Stimulated activated CD8-positive, alpha-beta memory T cell treated with anti-CD3 and anti-CD28 coated beads, Interleukin-7, amount 100 ng/mL, for 24 hours (primary cell): ENCODE measurements at places on chromosomes 5 and 9.
A peak's percentile ranks its signal among the peaks of the same experiment; 100 is the strongest.

GRCh38 chr9:14993061-14993800 lies 83.0 kb upstream of the FREM1 start:
- DNase-seq = peak; percentile 3

GRCh38 chr5:9156282-9156681 lies 389.6 kb downstream of the SEMA5A start:
- no peak for DNase-seq

GRCh38 chr9:73824671-73825070 lies 672.5 kb upstream of the RORB start:
- no peak for DNase-seq

DNA sequence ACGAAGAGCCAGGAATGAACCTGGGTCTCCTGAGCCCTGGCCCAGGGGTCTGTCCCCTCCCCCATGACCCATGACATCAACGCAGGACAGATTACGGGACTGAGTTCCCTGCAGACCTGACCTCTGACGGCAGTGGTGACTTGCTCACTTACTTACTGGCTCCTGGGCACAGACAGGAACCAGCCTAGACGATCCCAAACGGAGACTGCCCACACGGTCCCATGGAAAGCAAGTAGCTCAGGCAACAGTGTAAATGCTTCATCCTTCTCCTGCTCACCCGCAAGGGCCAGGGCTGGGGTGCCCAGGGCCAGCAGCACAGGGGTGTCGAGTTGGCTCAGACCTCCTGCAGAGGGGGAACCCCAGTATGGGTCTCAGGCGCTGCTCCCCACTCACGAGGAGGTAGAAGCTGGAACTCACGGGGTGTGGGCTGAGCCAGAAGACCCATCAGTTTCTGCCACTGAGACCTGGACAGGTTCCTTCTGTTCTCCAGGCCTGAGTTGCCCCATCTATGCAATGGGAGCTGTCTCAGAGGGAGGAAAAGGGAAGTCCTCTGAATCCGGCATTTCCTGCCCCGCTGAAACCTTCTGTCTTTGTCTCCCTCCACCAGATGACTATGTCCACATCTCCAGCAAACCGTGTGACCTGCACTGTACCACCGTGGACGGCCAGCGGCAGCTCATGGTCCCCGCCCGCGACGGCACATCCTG lies 5.6 kb downstream of the ADAMTSL2 start:
- DNase-seq = no peak

DNA sequence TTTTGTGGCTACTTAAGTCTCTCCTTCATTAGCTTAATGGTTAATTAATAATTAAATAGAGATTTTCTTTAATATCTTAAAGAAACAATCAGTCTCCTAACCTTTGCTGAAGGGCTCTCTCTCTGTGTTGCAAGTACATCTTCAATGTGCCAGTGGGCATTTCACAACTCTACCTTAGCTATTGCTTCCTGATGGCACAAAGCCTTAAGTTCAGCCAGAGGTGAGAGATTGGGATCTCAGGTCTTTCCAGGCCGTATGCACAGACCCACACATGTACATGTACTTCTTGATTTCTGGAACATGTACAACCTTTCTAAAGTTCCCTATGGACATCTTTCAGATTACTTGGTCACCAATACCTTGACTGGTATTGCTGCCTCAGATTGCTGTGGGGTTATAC lies 8.9 kb upstream of the ITGA1 start:
- no peak for DNase-seq

DNA sequence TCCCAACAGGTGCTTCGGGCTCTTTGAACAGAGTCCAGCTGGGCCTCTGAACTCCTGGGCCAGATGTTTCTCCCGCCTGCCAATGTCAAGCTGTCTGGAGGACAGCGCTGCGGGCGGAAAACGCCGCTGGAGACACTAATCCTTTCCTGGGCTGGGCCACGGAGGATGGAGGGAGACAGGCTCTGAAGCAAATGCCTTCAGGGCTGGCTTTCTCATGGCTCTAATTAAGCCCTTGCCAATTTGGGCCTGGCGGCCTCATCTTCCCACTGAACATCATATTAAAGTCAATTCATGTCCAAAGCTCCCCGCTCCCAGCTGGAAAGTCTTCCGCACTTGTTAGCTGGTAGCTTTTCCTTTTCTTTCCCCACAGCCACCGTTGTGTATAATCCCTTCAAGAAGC lies 72.7 kb downstream of the NTNG2 start:
- DNase-seq = no peak

GRCh38 chr9:136726631-136727191 lies 14.3 kb downstream of the DIPK1B start:
- DNase-seq = no peak

DNA sequence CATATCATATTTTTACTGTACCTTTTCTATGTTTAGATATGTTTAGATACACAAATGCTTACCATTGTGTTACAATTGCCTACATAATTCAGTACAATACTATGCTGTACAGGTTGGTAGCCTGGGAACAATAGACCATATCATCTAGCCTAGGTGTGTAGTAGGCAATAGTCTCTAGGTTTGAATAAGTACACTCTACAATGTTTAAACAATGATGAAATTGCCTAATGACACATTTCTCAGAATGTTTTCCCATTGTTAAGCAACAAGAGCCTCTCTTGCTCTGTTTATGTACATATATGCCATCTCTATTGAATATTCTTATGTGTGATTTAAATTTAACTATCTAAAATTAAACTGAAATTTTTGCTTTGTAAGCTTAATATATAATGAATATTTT lies 209.6 kb upstream of the ST8SIA4 start:
- no peak for DNase-seq

- DNase-seq = no peak
Measured at GRCh38 chr5:147382776-147383175, 127.1 kb downstream of the DPYSL3 start.

DNA sequence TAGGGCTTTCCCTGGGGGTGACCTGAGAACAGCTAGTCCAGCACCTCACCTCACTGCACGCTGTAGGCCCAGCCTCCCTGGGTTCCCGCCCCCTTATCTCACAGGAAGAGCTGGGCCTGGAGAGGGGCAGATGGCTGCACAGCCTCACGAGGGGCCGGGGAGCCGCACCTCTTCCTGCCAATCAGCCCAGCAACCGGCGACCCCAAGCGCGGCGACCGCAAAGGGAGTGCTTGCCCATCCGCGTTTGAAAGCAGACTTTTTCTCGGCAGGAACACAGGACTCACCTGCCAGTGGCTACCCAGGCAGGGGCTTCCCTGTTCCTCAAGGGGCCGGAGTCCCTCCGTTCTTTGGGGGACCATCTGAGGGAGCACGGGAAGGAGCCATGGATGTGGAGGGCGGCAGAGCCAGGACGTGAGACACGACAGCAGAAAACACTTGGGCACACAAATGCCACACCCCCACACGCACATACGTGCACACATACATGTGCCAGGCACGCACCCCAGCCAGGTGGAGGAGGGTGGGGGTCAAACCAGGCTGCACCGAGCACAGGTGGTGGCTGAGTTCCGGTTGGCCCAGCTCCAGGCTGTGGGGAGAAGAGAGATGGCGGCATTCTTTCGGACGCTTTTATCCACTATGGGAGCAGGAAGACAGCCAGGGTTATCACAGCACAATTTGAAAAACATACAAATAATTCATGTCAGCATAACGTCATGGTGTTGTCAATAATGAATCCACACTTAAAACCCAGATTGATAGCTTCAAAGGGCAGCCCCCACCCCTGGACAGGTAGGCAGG lies 11.3 kb downstream of the TMEM250 start:
- DNase-seq = no peak

DNA sequence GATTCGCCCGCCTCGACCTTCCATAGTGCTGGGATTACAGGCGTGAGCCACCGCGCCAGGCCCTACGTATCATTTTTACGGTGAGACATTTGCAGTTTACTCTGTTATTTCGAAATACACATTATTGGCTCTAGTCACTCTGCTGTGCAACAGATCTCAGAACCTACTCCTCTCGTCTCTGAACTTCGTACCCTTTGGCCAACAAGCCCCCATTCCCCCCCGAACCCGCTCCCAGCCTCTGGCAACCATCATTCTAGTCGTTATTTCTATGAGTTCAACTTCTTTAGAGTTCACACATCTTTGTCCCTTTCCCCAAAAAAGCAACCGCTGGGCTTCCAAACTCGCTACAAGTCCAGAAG lies 735 bp downstream of the PTGR1 start:
- no peak for DNase-seq

DNA sequence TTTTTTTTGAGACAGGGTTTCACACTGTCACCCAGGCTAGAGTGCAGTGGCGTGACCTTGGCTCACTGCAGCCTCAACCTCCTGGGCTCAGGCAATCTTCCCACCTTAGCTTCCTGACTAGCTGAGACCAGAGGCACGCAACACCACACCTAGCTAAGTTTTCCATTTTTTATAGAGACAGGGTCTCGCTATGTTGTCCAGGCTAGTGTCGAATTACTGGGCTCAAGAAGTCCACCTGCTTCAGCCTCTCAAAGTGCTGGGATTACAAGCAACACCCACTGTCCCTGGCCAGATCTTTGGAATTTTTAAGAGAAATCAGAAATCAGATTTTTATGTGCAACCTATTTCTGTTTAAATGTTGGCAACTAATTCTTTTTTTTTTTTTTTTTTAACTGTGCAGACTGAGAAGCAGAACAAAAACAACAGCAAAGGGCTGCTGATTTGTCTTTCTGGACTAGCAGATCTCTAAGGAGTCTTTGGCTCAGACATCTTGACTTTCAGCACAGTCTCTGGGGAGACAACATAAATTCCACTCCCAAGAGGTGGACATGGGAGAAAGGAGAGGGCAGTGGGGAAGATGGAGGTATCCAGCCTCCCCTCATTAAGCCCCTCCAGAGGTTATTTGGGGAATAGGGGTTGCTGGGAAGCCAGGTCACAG lies 54.4 kb upstream of the FABP6 start:
- no peak for DNase-seq

GRCh38 chr5:82221020-82221419 lies 57.1 kb downstream of the RPS23 start:
- no peak for DNase-seq

DNA sequence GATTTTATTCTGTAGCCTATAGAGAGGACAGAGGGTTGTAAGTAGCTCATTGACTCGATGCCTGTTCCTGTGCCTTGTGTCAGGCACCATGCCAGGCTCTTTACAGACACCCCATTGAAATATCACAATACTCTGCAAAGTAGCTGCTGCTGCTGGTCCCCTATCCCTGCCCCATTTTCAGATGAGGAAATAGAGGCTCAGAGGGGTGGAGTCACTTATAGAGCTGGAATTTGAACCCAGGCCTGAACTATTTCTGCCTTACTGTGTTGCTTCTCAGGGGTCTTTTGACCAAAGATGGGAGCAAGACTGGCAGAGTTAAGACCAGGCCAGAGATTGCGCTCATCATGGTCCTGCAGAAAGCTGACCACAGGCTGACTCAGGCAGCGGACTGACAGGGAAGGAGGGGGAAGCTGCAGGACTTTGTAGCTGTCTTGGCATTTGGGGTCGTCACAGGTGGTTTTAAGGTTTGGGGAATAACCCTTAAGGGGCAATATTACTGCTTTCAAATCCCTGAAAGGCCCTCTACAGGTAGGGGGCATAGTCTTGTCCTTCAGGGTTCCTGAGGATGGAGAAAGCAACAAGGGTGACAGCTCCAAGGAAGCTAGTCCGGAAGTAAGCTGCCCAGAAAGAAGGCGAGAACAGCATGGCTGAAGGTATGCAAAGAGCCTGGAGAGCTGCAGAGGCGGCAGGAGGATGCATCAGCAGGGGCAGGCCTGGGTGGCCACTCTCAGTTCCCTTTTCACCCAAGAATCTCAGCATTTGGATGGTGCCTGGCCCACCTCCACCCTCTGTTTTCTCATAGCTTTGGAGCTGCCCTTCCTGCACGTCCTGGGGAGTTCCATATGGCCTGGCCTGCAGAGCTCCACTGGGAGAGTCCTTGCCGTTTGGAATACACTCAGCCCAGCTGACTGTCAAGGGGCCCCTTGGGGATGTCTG lies 18.3 kb upstream of the NDST1 start:
- no peak for DNase-seq

DNA sequence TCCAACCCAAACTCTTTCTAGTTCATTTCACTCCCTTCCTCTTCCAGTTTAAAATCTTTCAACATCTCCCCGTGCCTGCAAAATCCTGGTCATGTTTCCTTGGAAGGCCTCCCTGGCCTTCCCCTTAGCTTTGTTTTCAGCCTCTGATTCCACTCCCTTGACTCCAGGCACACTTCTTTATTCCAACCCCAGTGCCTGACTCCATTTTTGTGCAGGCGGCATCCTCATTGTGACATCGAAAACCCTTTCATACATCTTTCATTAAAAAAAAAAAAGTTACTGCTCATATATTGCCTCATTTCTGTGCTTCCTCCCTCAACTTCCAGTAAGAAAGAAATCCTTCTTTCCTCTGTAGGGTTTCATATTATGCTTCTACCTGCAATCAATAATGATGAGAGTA lies 7.1 kb upstream of the TNFSF8 start:
- no peak for DNase-seq

GRCh38 chr9:127131871-127132270 lies 9.4 kb upstream of the ANGPTL2 start:
- no peak for DNase-seq

GRCh38 chr9:38047301-38048251 lies 21.5 kb downstream of the SHB start:
- DNase-seq = no peak
